Lung microvascular endothelial cell (primary cell): ENCODE measurements at places on chromosomes 3 and 15.

- DNase-seq: no peak
Observed at GRCh38 chr3:190088890-190089289, 31.8 kb downstream of the P3H2 start.

GRCh38 chr15:97761110-97761509 is 199.4 kb upstream of the ARRDC4 start:
- no peak for DNase-seq

- no peak for DNase-seq
Observed at GRCh38 chr3:126550488-126551051, 8.2 kb downstream of the C3orf22 start.

- no peak for DNase-seq
Observed at GRCh38 chr3:120931593-120931992, 23.6 kb downstream of the STXBP5L start.

DNA sequence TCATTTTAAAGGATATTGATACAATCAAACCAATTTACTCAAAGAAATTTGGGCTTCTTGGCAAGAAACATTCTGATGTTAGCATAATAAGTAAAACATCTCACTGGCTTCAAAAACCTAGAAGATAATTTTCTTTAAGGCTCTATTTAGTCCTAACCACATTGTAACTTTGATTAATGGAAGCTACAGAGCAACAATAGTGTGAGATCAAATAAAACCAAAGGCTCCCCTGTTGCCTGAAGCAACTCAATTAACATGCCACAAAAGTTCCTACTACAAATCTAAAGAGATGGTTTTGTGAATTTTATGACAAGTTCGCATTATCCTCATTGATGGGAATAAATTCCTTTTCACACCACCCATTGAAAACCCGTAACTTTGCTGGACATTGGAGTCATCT is 5.9 kb downstream of the DPH6 start:
- DNase-seq: no peak

GRCh38 chr15:70348226-70348543 is 250.5 kb upstream of the TLE3 start:
- DNase-seq: no peak

DNA sequence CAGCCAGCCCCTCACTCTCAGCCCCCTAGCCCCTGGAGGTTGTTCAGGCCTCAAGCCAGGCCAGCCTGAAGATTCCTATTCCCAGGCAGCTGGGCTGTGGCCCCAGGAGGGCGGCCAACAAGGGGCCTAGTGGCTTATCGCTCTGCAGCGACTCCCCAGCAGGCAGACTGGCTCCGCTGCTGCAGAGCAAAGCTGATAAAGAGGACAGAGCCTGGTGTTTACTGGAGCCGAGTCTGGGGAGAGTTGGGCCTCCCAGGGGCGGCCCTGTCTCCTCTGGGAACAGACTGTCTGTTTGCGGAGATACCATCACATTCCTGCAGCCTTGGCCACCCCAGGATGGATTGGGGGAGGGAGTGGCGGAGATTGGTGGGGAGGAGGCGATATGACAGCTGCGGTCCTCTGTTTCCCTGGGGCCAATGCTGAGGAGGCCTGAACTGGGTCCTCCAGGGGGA is 22.4 kb upstream of the SMAD6 start:
- no peak for DNase-seq

- no peak for DNase-seq
Observed at GRCh38 chr3:174325834-174326700, 533.1 kb upstream of the NAALADL2 start.

- no peak for DNase-seq
Observed at GRCh38 chr15:84909029-84909428, 24.6 kb downstream of the SLC28A1 start.

GRCh38 chr3:195879416-195880036 is 28.8 kb downstream of the TNK2 start:
- no peak for DNase-seq
